ENCODE measurements at places on chromosomes 4 and X. TPM values are rescaled to one million over a fixed set of nuclear protein-coding genes. Genes with fewer than 3 reads are reported as not detected.

- DNase-seq, result no peak
These were observed 24.8 kb downstream of the KLHL15 start for GRCh38 chrX:24002167-24002566.

- no peak for DNase-seq
These were observed 14.8 kb downstream of the GIMD1 start for GRCh38 chr4:106353786-106354185.

DNA sequence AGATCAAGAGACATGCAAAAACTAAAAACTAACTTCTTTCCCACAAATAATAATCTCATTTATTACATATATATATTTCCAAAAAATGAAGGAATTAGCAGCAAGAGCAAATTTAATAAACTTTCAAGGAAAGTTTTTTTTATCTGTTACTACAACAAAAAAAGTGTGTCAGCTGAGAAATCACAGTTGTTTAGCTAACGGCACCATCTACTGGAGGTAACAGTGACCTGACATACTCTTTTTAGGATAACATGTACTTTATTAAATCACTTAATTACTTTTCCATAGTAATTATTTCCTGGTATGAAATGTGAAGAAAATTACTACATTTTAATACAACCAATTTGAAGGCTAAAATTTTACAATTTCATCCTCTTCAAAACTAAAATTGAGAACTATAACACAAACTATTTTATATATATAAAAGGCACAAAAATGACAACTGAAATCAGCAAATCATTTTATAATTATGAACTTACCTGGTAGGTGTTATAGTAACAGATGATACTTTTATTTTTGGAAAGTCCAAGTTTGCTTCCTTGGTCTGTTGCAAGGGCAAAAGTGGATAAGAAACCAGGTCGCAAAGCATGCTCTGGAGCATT is 9.1 kb downstream of the LAMTOR3 start:
- peak; percentile 16 for DNase-seq

Gene ATP2B3
- total RNA-seq, result 0.46 TPM

Measured in astrocyte (in vitro differentiated cells and primary cell).